ENCODE measurements at places on chromosomes 6 and 20. TPM values are rescaled to one million over a fixed set of nuclear protein-coding genes. Genes with fewer than 3 reads are reported as not detected.

The IRF4 gene
- total RNA-seq, result not detected

The PRRT1 gene
- not detected for total RNA-seq

The NTSR1 gene
- not detected for total RNA-seq

The MMP24 gene
- total RNA-seq, result 0.16 TPM

- no peak for DNase-seq
Measured at GRCh38 chr6:29791786-29792122, 35.9 kb upstream of the HLA-G start.

DNA sequence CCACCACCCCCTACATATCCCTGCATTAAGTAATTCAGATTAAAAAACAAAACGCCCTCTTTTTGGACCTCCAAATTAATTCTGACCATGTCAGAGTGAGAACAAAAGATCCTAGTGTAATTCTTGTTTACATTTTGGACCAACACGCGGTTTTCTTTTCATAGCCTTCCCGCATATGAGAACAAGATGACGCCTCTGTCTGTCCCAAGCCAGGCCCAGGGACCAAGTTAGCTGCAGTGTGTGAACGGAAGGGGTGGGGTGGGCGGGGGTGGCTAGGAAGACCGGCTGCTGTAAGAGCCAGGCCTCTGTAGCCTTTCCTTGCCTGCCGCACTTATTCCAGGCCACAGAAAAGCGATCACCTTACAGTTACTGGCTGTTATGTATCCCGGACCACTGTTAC is 68.0 kb downstream of the PLCG1 start:
- DNase-seq, result no peak

DNA sequence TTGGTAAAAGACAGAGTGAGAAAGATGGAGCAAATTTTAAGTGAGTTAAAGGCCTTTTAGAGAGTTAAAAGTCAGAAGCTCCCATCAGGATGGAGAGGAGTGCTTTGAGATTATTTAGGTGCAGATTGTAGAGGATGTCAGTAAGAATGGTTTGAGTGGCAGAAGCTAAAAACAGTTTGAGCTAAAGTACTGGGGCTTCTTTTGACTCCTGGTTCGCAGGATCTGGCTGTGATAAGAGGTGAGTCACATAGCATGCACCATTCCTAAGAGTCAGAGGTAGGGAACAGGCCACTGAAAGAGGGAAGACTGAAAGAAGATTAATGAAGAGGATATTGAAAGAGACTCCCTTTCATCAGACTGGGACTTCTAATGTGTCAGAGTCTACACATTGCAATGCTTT is 1047.9 kb upstream of the MAP3K7 start:
- peak; percentile 1 for DNase-seq

DNA sequence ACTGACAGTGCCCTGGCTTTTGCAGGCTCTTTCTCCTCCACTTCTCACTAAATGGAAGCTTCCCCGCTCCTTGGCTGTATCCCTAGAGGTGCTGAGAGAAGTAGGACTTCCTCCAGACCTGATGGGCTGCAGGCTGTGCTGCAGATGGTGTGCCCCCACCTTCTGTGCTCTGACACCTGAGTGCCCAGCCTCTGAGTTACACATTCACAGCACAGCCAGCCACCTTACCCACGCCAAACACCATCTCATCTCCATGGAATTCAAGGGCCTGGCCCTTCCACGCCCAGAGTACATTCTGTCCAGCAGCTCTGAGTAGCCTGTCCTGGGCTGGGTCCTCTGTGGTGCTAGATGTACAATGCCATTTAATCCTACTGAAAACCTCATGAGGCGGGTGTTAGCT is 5.3 kb downstream of the SFTA2 start:
- peak; percentile 37 for DNase-seq

- DNase-seq, result no peak
Measured at GRCh38 chr20:51347831-51348230, 194.7 kb downstream of the NFATC2 start.

DNA sequence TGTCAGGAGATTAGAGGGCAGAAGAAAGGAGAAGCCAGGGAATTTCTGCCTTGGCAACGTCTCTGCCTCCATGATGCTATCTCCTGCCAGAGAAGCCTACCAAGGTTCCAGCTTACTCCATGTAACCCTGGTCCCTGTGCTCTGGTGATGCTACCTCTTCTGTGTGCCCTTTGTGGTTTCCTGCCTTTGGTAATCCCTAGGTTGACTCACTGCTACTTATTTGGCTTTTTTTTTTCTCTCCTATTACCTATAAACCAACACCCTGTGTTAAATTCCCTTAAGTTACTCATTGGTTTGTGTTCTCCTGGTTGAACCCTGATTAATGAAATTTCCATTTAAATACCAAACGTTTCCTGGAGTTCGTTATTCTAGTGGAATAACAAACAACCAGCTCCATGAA is 527.8 kb upstream of the FLRT3 start:
- DNase-seq, result no peak

GRCh38 chr6:157037165-157037564 is 260.0 kb downstream of the ARID1B start:
- no peak for DNase-seq

- no peak for DNase-seq
Measured at GRCh38 chr20:64236137-64237088, 19.1 kb upstream of the PCMTD2 start.

DNA sequence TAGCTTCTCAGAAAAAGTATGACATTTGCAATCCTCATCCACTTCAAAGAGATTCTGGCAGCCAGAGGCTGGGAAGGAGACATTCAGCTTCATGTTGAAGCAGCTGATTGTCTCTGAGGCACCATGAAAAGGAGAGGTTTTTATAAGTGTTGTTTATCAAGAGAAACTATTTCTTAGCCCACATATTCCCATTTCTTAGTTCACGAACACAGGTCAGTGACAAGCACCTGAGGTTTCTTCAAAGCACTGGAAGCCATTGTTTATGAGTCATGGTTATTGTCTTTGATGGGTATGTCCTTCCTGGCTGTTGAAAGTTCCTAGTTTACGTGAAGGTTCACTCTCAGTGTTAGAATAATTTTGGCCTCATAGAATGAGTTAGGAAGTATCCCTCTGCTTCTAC is 3.0 kb upstream of the DDX43 start:
- DNase-seq, result no peak

DNA sequence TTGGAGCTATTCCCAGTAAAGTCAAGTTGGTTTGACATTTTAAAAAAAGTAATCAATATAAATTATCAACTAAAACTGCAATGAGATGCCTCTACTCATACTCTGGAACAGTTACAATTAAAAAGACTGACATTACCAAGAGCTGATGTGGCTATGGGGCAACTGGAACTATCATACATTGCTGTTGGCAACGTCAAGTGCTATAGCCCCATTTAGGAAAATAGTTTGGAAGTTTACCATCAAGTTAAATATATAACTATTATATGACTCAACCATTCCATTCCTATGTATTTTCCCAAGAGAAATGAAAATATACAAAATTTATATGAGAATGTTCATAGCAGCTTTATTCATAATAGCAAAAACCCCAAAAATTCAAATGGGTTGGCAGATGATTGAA is 111.4 kb upstream of the HDGFL1 start:
- no peak for DNase-seq

GRCh38 chr6:154350293-154350692 is 6.3 kb downstream of the IPCEF1 start:
- DNase-seq, result no peak

- no peak for DNase-seq
Measured at GRCh38 chr6:110971468-110971867, 10.4 kb upstream of the RPF2 start.
